ENCODE measurements at places on chromosomes 2 and 18. TPM values are rescaled to one million over a fixed set of nuclear protein-coding genes. Genes with fewer than 3 reads are reported as not detected.

GRCh38 chr18:28068207-28068606 lies 108.7 kb downstream of the CDH2 start:
- no peak for DNase-seq

- DNase-seq: no peak
Observed at GRCh38 chr18:8858888-8859511, 153.6 kb downstream of the MTCL1 start.

GRCh38 chr2:171793691-171794678 lies 100.1 kb downstream of the SLC25A12 start:
- DNase-seq: no peak

DNA sequence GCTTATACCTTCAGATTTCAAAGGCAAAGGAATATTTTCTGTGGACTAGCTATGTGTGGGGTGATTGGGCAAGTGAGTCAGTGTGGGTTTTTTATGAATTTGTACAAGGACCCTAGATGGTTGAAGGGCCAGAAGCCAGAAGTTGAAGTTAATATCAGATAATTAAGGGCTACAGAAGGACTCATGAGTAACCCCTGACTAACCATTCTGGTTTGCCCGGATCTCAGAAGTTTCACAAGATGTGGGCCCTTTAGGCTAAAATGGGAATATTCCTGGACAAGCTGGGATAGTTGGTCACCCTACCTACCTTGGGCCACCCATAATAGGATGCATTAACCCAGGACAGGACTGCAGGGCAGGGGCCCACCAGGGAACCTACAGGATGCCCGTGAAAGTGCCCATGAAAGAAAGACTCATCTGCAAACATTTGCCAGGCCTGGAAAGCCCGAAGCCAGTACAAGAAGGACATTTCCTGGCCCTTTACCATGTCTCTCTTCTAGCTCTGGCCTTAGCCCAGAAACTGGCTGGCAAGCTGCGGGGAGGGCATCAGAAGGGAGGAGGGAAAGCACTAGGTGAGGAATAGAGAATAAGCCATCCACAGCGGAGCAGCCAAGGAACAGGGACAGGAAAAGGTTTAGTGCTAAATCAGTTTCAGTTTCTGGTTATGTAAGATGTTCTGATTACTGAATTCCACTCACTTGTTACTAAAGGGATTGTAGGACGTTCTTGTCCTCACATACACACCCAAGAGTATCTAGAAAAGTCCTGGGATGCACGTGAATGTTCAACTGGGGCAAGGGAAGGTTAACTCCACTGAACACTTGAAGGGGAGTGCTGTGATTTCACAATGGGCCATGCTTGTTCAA lies 33.6 kb downstream of the GCG start:
- peak; percentile 14 for DNase-seq

- no peak for DNase-seq
Observed at GRCh38 chr2:43073401-43073825, 153.0 kb downstream of the ZFP36L2 start.

GRCh38 chr2:96510931-96511595 lies 5.9 kb upstream of the NEURL3 start:
- DNase-seq: no peak

GRCh38 chr2:98487806-98488189 lies 43.1 kb downstream of the INPP4A start:
- no peak for DNase-seq

- no peak for DNase-seq
Observed at GRCh38 chr2:147524912-147525311, 319.9 kb upstream of the ACVR2A start.

DNA sequence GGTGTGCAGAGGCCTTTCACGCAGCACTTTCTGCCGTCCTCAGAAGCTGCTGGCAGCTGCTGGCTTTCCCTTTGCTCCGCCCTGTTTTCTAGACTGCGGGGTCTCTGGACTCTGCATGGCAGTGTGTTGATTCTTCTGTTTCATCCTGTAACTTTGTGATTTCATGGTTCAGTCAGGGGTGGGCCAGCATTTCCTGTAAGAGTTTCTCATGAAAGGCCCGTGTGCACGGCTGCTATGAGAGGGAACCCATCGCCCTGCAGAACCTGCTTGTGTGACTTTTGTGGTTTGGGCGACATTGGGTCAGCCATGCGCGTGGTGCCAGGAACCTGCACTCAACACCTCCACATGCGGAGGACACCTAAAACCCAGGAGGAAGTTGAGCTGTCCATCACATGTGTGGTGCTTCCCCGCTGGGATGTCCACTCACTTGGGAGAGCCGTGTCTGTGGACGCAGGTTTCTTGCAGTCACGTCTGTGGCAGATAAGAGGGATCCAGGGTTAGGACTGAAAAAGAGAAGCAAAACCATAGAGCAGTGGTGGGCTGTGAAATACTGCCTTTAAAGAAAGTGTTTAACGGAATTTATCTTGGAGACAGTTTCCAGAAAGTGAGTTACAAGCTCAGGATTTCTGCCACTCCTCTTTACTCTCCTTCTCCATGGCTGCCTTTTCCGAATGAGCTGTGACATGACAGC lies 167.3 kb upstream of the ALKAL2 start:
- no peak for DNase-seq

GRCh38 chr2:102050854-102051391 lies 59.2 kb downstream of the IL1R2 start:
- peak; percentile 85 for DNase-seq

DNA sequence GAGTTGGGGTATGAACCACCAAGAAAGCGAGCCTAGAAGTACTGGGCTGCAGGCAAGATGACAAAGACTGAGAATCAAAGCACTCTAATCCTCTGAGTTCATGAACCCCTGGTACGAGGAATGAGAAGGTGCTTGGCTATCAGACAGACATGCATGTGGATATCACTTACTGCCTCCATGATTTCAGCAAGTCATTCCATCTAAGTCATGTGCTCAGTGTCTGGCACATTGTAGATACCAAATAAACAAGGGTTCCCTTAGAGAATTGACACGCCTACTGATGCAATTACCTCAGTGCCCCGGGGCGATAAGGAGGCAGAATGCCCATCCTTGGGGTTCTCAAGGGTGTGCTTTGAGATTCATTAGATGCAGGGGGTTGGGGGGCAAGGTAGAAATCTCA lies 125.6 kb upstream of the PKDCC start:
- DNase-seq: peak; percentile 61

IL1A gene
- total RNA-seq: not detected

VWC2L gene
- total RNA-seq: not detected

TXNDC2 gene
- not detected for total RNA-seq
